Activated naive CD4-positive, alpha-beta T cell treated with anti-CD3 and anti-CD28 coated beads, Interleukin-2, amount 50 U/mL, for 16 hours (primary cell): ENCODE measurements at places on chromosomes 6 and 20.

GRCh38 chr20:42274986-42275385 lies 656.8 kb upstream of the CHD6 start:
- DNase-seq: no peak

DNA sequence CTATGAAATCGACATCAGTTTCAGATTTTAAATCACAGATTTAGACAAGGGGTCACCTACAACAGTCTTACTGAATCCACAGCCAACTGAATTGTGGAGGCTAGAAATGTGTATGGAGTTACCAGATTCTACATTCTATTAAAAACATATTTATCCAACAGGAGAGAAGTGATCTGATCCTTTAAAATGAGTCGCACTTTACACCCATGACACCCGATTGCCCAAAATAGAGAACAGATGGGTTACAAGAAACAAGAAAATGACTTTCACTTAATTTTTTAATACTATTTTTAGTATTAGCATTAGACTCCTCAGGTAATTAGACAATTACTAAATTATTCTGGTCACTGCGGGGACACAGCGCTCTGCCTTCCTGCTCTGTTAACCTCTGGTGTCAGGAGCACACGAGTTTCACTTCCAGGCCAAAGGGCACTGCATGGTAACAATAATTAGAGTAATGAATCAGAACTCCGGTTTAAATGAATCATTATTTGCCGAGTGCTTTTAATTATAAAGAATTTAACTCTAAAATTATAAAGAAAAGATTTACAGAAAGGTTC lies 108.6 kb downstream of the ATP9A start:
- DNase-seq: no peak

DNA sequence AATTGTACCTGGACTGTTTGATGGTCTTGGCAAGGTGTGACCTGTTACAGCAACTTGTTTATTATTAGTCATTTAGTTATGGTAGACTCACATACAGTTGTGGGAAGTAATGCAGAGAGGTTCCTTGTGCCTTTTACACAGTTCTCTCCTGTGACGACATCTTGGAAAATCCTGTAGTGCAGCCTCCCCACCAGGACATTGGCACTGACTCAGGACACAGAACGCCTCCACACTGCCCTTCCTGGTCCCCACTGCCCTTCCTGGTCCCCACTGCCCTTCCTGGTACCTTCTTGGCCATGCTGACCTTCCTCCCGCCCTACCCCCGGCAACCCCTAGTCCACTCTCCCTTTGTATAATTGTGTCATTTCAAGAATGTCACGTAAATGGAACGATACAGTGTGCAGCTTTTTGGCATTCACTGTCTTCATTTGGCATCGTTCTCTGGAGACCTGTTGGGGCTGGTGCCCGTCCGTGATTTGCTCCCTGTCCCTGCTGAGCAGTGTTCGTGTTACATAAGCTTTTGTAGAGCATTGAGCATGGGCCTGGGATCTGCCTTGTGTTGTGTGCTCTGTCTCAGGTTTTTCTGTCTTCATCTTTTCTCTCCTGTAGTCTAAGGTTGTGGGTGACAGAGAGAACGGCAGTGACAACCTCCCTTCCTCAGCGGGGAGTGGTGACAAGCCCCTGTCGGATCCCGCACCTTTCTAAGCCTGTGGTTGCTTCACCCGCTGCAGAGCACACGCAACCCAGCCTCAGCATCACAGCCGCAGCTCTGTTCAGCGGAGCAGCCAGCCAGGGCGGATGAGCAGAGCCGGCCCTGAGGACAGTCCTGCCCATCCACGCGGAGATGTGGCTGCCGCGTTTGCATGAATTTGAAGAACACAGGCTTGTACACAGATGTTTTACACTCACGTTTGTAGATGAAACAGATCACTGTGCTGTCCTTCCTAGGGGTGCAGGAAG lies 5.4 kb upstream of the DNAJC5 start:
- no peak for DNase-seq

DNA sequence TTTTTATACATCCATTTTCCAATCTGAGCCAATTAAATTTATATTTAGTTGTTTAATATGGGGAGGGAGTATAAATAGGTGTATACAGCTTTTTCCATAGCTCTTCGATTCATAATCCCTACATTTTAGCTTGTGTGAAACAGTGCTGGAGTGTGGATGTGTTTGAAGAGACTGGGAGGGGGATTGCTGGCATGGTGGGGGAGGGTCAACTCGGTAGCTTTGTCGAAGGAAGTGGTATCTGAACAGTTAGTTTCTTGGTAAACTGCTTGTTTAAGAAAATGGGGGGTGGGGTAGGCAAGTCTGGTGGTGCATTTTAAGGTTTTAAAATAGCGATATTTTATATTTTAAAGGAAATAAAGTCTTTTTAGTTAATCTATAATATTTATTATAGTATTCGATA lies 1.4 kb upstream of the LIN28B start:
- DNase-seq: no peak

- no peak for DNase-seq
Measured at GRCh38 chr20:24102290-24102689, 113.7 kb upstream of the GGTLC1 start.

DNA sequence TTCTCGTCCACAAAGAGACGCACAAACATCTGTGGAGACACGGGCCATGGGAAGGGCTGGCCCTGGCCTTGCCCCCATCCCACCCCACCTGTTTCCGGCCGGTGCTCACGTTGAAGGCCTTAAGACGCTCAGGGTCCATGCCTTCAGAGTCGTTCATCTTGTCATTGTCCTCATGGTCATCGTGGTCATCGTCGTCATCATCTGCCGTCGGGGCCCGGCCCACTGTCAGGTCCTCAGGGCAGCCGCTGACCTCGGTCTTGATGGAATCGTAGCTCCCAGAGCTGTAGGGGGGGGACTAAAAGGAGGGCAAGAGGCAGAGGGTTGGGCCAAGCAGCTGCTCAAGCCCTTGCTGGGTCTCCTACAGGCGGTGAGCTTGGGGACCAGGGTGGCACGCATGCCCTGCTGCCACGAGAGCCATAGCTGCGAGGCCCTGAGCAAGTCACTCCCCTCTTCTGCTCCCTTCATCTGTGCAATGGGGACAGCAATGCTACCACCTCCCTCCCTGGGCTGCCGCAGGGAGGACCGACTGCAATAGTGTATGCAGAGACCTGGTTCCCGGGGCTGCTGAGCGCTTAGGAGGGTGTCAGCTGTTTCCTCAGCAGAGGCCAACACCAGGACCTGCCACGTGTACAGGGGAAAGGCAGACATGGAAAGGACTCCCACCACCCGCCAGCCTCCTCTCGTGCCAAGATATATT lies 95.5 kb downstream of the ASXL1 start:
- no peak for DNase-seq

DNA sequence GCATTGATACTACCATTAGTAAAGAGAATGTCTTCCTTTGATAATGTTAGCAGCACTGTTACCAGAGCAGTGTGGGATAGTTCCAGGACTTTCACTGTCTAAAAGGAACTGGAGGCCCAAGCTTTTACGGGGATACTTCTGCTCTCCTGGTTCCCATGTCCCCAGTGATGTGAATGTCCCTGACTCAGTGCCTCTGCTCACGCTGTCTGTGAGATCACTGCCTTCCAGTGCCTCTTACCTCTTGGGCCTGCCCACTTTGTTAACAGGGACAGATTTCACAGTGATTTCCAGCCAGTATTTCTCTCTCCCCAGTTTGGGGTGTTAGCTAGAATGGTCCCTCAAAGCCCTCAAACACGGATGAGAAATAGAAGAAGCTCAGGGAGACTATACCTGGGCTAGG lies 14.4 kb downstream of the PTPRA start:
- no peak for DNase-seq

- no peak for DNase-seq
Measured at GRCh38 chr6:108944071-108944470, 95.8 kb downstream of the ARMC2 start.

- DNase-seq: no peak
Measured at GRCh38 chr6:134520181-134521115, 202.5 kb upstream of the SGK1 start.

DNA sequence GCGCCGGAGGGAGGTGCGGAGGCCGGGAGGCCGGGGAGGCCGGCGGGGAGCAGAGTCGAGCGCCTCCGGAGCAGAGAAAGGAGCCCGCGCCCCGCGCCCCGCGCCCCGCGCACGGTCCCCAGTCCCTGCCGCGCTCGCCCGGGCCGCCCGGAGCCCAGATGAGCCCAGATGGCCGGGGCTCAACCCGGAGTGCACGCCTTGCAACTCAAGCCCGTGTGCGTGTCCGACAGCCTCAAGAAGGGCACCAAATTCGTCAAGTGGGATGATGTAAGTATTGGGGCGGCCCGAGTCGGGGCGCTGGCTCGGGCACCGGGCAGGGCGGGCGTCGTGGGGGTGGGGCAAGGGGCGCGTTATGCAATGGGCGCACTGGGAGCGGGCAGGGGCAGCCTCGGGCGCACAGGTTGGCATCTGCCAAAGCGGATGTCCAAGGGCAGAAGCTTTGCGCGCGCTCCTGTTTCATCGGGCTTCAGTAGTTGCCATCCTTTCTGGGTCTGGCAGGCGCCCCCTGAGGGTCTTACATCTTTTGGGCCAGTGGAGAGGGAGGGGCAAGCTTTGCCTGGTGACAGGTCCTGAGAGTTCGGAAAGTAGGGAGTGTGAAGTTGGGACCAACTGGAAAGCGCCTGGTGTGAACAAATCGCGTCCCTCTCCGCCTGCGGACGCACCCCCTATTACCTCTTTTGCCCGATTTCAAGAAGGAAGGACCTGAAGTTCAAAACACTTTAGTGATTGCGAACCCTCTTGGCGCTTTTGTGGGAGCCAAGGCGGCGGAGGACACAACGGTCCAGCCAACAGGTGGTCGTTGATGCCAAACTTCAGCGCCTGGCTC lies 631 bp downstream of the PLCB1 start:
- peak; percentile 15 for DNase-seq

GRCh38 chr20:32958574-32958973 lies 45.7 kb downstream of the SUN5 start:
- DNase-seq: no peak
